Stimulated activated CD4-positive, alpha-beta T cell treated with anti-CD3 and anti-CD28 coated beads, TNF-alpha, amount 100 ng/mL, for 4 hours (primary cell): ENCODE measurements at places on chromosomes 3 and 15.

- DNase-seq = no peak
These were observed 385.8 kb downstream of the C3orf38 start for GRCh38 chr3:88535563-88535962.

- DNase-seq = no peak
These were observed 102.2 kb downstream of the CD47 start for GRCh38 chr3:107988460-107989175.

GRCh38 chr15:72579814-72580213 is 74.7 kb upstream of the GOLGA6B start:
- no peak for DNase-seq

GRCh38 chr15:66042624-66043023 is 173.3 kb downstream of the RAB11A start:
- DNase-seq = no peak

DNA sequence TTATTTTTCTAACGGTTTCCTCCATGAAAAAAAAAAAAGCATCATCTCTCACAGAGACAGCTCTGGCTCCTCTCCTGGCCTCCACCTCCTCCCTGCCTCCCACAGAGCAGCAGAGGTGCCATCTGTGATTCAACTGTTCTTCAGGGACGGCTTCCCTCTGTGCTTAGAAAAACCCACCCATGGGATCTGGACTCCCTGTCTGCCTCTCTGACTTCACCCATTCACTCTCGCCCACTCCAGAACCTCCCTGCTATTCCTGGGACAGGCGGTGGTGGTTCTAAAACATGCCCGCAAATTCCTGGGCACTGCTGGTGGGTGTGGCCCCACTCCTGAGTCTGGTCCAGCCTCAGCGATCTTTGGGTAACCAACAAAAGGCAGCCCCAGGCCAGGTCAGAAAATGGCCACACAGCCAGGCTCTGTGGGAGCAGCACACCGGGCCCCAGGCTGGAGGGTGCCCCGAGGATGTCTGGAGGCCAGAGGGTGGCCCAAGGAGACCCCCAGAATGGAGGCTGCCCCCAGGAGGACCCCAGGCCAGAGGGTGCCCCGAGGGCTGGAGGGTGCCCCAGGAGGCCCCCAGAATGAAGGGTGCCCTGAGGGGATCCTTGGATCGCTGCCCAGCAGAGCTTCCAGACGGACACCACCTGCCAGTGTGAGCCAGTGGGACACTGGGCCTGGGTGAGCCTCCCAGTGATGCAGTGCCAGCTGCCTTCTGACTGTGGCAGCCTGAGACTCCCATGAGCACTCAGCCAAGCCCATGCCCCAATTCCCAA is 2.6 kb upstream of the CHST13 start:
- no peak for DNase-seq

DNA sequence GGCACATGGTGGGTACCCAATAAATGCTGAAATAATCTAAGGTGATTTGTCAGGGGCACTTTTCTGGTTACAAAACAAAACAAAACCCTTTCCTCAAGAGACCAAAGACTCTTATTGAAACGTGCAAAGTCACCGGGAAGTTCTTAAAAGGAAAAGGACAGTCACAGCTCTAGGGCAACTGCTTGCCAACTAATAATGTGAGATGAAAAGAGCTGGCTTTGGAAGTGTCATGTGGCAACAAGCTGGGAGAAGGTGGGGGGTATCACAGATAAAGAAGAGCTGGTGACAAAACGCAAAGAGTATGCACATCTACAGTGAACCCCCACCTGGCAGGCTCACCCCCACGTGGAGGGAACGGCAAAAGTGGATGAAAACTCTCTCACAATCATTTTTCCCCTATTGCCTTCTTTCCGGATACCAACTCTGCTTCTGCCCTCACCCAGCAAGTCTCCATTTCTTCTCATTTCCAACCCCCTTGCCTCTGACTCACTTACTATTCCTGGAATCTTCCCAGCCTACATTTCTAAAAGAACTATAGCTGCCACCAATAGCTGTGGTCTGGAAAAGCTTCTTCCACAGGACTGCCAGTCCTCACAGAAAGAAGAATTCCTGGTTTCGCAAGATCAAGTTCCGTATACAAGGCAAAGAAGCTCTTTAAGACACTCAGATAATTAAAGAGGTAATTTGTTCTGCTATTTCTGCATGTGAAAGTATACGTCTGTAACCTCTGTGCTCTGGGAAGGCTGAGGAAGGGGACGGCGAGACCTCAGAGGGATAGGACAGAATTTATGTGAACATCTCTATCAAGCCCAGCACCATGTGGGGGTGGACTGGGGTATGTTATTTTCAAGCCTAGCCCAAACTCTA is 21.8 kb upstream of the ANPEP start:
- DNase-seq = no peak

DNA sequence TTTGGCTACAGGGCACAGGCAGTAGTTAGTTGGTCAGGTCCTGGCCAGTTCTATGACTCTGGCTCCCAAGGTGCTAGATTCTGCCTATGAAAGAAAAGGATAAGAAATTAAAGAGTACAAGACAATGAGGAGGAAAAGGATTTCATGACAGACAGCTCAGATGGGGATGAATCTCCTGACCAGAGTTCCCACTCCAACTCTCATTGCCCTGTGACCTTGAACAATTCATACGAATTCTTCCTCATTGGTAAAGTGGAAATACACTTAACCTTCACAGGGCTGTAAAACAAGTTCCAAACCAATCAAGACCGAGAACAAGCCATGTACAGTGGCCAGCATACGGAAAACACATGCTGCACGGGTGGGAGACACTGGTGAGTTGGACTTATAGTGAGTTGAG is 23.7 kb downstream of the CLEC3B start:
- DNase-seq = no peak

- no peak for DNase-seq
These were observed 350.5 kb downstream of the EPHB1 start for GRCh38 chr3:135145581-135145980.

- no peak for DNase-seq
These were observed 97.2 kb upstream of the TSPAN3 start for GRCh38 chr15:77168141-77168540.

GRCh38 chr3:107208100-107208499 is 169.1 kb upstream of the CCDC54 start:
- no peak for DNase-seq

- DNase-seq = no peak
These were observed 50.8 kb downstream of the CRYBG3 start for GRCh38 chr3:97872525-97873042.

GRCh38 chr15:41115652-41116115 is 396 bp downstream of the INO80 start:
- peak; percentile 79 for DNase-seq

- no peak for DNase-seq
These were observed 87.7 kb downstream of the VGLL4 start for GRCh38 chr3:11555881-11556633.

DNA sequence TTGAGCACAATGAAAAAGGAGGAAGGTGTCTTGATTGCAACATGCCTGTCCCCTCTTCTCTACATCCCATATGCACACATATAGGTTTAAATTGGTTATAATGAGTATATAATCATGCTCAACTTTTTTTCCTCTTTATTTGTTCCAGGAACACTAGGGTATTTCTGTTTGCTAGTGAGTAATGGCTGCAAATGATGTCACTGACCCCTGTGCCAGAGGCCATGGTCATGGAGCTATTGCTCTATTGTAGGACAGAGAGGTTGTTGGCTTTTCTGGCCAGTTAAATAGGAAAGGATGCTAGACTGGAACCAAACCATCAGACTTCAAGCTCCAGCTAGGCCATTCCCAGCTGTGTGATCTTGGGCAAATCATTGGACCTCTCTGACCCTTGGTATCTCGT is 9.6 kb downstream of the ARHGEF3 start:
- no peak for DNase-seq

DNA sequence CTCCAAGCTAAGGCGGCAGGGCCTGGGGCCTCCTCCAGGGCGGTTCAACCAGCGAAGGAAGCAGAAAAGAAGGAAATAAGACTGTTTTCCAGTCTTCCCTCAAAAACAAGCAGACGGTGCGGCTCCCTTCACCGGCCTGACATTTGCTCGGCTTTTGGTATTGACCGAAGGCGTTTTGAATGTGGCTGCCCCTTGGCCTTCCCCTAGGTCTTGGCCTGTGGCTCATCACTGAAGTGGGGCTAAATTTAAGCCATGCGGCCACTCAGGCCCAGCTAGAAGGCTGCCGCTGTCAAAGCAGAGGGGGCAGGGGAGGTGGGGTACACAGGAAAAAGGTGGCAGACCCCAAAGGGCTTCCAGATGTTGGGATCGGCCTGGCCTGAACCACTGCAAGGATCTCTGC is 86.2 kb downstream of the SRGAP3 start:
- no peak for DNase-seq

- DNase-seq = no peak
These were observed 287.6 kb upstream of the STT3B start for GRCh38 chr3:31244929-31245817.

GRCh38 chr15:81809543-81809942 is 236.3 kb downstream of the MEX3B start:
- DNase-seq = no peak

- no peak for DNase-seq
These were observed 55.2 kb upstream of the CPB1 start for GRCh38 chr3:148772361-148772760.

- DNase-seq = no peak
These were observed 75.9 kb upstream of the NDN start for GRCh38 chr15:23763021-23763420.

GRCh38 chr3:194602669-194603171 is 30.5 kb downstream of the TMEM44 start:
- DNase-seq = no peak

DNA sequence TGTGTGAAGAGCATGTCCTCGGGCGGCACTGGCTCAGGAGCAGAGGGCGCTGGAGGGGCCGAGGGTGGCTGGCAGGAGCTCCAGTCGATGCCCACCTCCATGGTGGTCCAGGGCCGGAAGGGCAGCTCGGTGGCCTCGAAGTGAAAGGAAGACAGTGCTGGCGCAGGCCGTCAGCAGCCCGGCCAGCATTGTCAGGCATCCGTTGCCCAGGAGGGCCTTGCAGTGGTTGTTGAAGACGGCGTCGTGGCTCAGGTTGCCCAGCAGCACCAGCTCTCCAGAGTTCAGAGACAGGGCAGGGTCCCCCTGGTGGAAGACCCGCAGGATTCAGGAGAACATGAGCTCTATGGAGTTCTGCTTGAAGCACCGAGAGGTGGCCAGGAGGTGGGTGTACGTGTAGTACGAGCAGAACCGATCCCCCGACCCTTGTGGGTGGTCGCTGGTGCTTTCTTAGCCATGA is 16.5 kb upstream of the SIAH2 start:
- DNase-seq = no peak

DNA sequence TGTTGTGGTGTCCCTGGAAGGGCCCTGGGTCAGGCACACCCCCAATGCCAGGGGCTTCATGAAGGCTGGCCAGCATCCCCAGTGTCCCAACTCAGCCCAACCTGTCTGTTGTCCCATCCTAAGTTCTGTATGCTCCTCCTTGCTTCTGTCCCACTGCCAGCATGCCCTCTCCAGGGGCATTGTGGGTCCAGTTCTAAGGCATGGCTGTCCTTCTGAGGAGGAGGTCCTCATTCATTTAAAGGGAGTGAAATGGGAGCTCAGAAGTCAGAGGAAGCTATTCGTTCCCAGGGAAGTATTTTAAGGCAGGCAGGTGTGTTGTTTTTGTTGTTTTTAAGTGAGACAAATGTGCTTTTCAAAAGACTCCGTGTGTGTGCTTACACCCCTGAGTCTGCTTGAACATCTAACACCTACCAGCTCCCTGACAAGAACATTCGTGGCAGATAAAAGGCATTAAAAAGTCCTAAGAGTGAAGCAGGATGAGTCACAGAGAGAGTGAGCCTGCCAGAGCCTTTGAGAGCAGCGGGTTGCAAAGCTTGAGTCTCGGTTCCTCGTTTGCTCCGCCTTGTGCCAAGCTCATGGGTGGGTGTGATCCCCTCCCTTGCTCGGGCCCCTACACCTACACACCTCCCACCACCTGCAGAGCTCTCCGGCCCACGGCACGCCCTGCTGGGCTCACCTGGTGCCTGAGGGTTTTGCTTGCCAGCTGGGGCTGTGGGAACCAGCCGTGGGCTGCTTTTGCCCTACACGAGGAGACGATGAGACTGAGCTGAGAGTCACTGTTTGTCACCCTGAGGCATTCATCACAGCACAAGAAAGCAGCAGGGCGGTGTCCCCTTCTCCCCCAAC is 183.4 kb upstream of the TOPAZ1 start:
- DNase-seq = peak; percentile 8

- no peak for DNase-seq
These were observed 510.0 kb downstream of the ROBO1 start for GRCh38 chr3:79257791-79258190.

GRCh38 chr3:144868506-144868905 is 896.9 kb downstream of the DIPK2A start:
- DNase-seq = no peak

DNA sequence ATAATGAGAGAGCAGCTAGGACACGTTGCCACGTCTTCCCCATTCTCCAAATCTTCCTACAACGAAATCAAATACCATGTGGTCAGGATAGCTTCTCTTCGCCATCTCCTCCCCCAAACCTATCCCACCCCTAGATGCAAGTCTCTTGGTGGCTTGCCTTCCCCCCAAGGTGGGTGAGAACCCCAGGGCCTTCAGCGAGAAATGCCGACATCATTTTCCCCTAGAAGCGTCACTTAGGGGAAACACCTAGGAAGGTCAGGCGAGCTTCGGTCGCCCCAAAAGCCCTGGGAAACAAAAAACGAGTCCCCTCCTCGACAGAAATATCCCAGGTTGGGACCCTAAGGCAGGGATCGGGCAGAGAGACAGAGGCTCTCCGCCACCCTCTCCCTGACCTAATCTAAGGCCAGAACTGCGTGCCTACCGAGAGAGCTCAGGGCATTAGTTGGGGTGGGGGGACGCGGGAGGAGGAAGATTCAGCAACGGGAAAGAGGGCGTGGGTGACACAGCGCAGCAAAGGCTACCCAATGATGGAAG is 502 bp downstream of the DPH3 start:
- DNase-seq = no peak

DNA sequence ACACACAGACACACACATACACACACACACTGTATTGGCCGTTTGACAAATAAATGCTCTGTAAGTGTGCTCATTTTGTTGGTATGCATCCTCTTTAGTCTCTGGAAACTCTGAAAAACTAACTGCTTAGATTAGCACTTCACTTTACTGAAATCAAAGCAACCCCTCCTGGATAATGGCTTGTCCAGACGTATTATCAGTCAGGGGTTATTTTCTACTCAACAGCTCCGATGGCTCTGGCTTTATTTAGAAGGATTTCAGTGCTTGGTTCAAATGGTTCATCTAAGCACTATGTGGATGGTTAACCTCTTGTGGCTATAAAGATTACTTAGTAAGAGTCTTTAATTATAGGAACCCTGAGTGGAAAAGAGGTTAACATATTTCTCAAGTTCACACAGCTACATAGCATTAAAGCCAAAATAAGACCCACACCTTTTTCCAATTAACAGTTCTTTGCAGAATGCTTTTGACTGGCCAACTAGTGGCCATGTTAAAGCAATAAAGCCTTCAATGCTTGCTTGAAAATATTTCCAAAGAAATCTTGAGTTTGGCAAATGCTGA is 516.1 kb upstream of the NAALADL2 start:
- no peak for DNase-seq

GRCh38 chr3:46209053-46209452 is 940 bp upstream of the CCR1 start:
- DNase-seq = no peak
